Non-pigmented ciliary epithelial cell (primary cell): ENCODE measurements at places on chromosomes 7 and 10.

DNA sequence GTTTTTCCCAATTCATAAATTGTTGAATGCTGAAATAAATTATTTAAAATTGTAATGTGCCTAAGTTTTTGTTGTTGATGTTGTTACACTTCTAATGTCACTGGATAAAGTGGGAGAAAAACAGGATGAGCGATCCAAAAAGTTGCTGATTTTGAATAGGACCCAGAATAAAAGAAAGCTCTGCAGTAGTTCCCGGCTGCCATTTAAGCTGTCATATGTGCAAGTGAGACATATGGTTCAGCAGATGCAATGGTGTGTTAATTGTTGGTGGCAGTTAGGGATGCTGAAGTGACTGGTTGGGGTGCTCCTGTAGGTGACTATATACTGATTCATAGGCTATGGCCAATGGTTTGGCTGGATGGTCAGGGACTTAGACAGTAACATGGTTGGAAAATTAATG is 1517.4 kb upstream of the LRRTM3 start:
- no peak for DNase-seq

- DNase-seq, result no peak
Observed at GRCh38 chr7:84207025-84207424, 12.4 kb upstream of the SEMA3A start.

DNA sequence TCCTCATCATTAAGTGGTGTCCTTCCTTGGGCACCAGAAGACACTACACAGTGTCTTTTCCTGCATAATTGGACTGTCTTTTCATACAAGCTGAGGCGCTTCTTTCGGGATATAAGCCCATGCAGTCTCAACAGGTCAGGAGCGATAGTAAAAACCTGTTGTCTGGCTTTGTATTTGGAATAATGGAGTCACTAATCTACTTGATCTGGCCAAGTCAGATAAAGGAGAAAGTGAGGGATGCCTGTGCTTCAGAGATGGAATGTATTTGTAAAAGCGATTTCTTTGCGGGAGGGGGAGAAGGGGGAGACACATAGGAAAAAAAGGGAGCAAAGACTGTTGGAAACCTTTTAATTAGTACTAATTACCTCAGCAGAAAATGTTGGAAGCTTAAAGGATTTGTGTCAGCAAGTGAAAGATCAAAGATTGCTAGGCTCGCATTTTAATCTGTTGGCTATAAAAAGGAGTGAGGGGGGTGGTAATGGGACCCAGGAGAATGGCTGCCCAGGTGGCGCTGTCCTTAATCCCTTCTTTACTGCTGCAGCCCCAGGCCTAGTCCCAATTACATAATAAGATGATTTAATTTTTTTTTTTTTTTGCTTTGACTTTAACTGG is 581.4 kb downstream of the LRMDA start:
- DNase-seq, result no peak

DNA sequence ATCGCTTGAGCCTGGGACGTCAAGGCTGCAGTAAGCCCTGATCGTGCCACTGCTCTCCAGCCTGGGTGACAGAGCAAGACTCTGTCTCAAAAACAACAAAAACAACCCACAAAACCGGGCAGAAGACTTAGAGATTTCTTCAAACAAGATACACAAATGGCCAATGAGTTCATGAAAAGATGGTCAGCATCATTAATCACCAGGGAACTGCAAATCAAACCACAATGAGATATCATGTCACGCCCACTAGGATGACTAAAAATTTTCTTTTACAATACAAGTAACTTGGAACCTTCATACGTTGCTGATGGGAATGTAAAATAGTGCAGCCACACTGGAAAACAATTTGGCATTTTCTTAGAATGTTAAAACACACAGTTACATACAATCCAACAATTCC is 77.3 kb upstream of the GRID1 start:
- DNase-seq, result peak; percentile 49

DNA sequence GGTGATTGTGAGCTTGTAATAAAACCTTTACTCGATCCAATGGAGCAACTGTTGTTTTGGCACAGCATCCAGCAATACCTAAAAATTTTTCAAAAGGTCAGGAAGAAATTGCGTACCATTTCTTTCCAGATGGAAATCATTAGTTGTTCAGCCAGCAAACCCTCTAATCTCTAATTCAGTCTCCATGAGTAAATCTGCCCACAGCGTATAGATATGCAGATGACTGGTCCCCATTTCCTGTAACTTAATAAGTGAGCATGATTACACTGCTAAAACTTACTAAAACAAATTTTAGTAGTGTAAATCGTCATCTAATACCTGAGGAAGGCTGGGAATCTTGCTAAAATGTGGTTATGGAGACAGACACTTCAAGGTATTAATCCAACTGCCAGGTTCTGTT is 10.6 kb downstream of the SLC25A16 start:
- peak; percentile 40 for DNase-seq

GRCh38 chr10:87705339-87705738 is 45.7 kb downstream of the PAPSS2 start:
- DNase-seq, result peak; percentile 18

GRCh38 chr10:47264797-47265281 is 35.2 kb upstream of the GDF10 start:
- DNase-seq, result no peak

DNA sequence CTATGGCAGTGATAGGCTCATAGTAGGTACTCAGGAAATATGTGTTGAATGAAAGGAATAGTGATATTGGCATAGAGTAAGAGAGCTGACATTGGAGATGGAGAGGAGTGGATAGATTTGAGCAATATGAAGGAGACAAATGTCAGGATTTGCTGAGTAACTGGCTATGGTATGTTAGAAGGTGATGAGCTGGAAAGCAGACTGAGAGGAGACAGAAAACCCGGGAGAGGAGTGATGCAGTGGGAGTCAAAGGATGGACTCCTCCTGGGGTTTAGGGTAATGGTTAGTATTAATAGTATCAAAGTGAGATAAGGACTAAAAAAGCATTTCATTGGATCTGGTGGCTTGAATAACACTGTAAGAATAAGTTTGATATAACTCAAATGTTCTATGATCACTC is 64.8 kb downstream of the CD36 start:
- no peak for DNase-seq

DNA sequence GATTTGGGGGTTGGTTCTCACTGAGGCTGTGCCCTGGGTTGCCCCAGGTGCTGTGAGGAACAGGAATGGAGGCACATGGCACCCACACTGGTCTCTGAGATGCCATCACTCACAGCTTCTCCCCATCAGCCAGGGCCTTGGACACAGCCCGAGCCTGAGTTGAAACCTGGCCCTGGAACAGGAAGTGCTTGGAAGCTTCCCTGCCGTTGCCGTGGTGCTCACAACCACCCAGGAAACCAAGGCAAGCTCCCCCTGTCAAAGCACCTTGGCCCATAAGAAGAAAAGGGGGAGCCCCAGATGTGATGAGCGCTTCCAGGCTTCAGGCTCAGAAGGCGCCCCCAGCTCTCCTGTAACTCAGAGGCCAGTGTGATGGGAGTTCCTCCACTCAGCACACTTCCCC is at the start of gene BTBD16:
TSS of gene BTBD16 (plus strand) at position 221 of the 400 bp plus-strand sequence. CDS start 3,786 bp downstream, outside the sequence.
- no peak for DNase-seq

- DNase-seq, result no peak
Observed at GRCh38 chr10:2972216-2972615, 95.1 kb upstream of the PFKP start.

- DNase-seq, result no peak
Observed at GRCh38 chr10:31604646-31605170, 285.7 kb downstream of the ZEB1 start.

DNA sequence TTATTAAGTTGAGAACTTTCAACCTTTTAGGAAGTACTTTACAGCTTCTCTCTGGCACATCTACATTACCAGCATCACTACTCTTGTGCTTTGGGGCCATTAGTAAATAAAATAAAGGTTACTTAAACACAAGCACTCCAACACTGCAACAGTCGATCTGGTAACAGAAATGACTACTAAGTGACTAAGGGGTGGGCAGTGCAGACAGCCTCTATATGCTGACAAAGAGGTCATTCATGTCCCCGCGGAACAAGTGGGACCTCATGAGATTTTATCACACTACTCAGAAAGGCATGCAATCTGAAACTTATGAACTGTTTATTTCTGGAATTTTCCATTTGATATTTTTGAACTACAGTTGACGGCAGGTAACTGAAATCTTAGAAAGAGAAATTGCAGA is 111.3 kb upstream of the DNAJB12 start:
- no peak for DNase-seq

GRCh38 chr10:128520211-128520815 is 394.1 kb upstream of the MKI67 start:
- DNase-seq, result no peak

GRCh38 chr10:95273393-95274312 is 17.1 kb downstream of the PDLIM1 start:
- no peak for DNase-seq

DNA sequence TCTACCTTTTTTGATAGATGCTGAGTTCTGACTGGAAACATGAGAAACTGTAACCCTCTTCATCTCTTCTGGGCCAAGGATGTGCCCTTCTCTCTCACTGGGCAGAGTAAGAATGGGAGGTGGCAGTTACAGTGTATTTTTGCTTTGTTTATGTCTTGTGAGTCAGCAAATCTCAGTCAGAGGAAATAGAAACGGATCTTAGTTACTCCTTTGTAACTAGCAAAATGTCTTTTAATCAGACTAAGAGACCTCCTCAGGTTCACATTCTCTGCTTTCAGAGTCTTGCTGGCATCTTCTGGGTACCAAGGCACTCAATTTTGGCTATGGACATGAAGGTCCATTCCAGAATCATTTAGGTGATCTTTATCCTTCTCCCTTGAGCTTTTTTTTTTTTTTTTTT is 70.9 kb downstream of the HHEX start:
- peak; percentile 32 for DNase-seq
